ENCODE measurements at places on chromosomes 5 and 9.

- DNase-seq = no peak
Measured at GRCh38 chr9:126055381-126055985, 271.1 kb upstream of the MVB12B start.

GRCh38 chr9:127633216-127633862, 21.3 kb downstream of the STXBP1 start:
- DNase-seq = no peak

- no peak for DNase-seq
Measured at GRCh38 chr9:132638240-132638639, 31.5 kb downstream of the DDX31 start.

DNA sequence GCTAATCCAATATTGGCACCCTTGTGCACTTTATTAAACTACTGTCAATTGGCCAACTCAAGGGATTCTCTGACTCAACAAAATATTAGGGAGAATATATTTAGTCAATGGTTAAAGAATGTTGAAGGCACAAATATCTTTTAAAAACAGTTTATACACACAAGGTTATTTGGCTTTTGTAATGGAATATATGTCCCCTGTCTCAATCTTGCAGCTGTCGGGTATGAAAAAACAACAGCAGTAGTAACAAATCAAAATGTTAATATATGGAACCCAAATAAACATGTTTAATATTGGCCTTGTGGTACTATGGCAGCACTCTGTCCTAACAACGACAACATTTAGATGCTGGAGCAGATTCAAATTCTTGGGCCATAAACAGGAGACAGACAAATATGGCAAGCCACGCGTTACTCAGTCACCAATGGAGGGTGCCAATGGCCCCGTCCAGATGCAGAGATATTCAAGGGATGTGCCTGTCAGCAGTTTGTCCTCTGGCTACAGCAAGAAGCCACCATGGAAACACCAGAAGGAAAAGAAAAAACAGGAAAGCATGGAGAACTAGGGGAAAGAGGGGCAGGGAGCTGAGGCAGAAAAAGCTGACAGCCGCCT, 342.0 kb downstream of the NDUFS4 start:
- DNase-seq = no peak

DNA sequence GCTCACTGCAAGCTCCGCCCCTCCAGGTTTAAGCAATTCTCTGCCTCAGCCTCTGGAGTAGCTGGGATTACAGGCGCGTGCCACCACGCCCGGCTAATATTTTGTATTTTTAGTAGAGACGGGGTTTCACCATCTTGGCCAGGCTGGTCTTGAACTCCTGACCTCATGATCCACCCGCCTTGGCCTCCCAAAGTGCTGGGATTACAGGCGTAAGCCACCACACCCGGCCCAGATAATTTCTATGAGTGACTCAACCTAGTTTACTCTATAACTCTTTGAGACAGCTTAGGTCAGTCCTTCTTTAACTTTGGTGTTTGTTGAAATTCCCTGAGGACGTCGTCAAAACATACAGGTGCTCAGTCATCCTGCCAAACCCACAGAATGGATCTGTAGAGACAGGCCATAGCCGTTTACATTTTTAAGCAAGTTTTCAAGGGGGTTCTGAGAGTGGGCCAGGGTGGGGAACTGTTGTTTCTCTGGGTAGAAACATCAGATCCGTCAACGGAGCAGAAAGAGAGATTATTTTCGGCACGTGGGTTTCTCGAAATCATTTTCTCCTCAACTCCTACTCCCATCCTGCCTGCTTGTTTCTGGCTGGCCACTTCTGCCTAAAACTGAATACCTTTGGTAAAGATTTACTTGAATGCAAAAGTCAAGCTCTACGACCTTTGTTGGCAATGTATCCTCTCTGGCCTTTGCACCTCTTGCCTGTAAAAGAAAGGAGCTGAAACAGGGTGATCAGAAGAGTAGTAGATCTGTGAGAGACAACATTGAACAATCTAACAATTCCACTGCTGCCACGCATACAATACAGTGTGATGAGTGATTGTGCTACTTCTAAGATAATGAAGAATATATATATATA, 6.0 kb upstream of the BOD1 start:
- no peak for DNase-seq

- no peak for DNase-seq
Measured at GRCh38 chr9:81517954-81518353, 171.4 kb downstream of the TLE1 start.

- DNase-seq = no peak
Measured at GRCh38 chr9:89502038-89502601, 4.2 kb upstream of the SEMA4D start.

- DNase-seq = no peak
Measured at GRCh38 chr9:108395421-108395820, 460.4 kb downstream of the ACTL7B start.
